ENCODE measurements at places on chromosomes 5 and 9. TPM values are rescaled to one million over a fixed set of nuclear protein-coding genes. Genes with fewer than 3 reads are reported as not detected.

Gene CCL27
- not detected for total RNA-seq

Gene SLC34A3
- total RNA-seq, result not detected

Gene ZNF883
- total RNA-seq, result 4.1 TPM

Gene SUB1
- 145 TPM for total RNA-seq

Gene C1QTNF3
- 2.0 TPM for total RNA-seq

Gene MTAP
- 9.1 TPM for total RNA-seq

Gene PGGT1B
- 4.3 TPM for total RNA-seq

Gene TEX48
- not detected for total RNA-seq

Gene IL13
- not detected for total RNA-seq

Gene HTR1A
- not detected for total RNA-seq

Gene GPX8
- 15.7 TPM for total RNA-seq

Gene CDH9
- total RNA-seq, result not detected

Gene PSD2
- total RNA-seq, result 0.12 TPM

GRCh38 chr5:142014911-142015584, 2.2 kb upstream of the GNPDA1 start:
- DNase-seq, result no peak

- DNase-seq, result no peak
Observed at GRCh38 chr5:146336197-146336596, 2.4 kb upstream of the POU4F3 start.

DNA sequence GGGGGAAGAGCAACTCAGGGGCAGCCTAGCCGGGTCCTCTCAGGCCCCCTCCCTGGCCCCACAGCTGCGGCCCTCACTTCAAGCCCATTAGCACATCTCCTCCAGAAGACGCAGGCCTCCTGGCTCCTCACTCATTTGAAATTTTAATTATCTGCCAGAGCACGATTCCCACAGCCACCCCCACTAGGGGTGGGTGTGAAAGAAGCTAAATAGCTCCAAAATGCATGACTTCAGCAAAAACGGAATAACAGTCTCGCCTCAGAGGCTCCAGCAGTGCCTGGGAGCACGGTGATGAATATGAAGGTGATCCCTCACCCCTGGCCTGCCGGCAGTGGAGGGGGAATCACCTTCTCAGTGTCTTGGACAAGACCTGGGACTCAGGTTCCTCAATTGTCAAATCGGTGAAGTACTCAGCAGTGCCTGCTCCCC, 61.1 kb upstream of the HRH2 start:
- no peak for DNase-seq

- no peak for DNase-seq
Observed at GRCh38 chr5:175555168-175555785, 76.9 kb downstream of the SFXN1 start.

GRCh38 chr9:121484651-121485446, 14.8 kb downstream of the GGTA1 start:
- DNase-seq, result no peak

- DNase-seq, result no peak
Observed at GRCh38 chr9:15146268-15146700, 160.7 kb downstream of the TTC39B start.

DNA sequence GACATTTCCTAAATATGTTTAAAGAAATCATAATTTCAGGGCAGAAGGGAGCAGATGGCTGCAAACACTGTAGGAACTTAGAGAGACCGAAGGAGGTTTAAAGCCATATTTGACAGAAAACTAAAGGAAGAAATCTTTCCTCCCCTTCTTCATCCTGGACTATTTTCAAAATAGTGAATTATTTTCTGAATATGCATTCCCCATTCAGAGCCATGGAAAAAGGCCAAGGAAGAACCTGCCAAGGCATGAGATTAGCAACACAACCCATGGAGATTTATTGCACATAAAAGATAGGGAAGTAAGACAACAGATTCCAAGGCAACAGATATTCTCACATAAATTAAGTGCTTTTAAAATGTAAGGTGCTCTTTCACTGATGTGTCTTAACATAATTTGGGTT, 233.3 kb upstream of the ADAMTS16 start:
- DNase-seq, result no peak

- no peak for DNase-seq
Observed at GRCh38 chr5:132463811-132464155, 26.8 kb downstream of the IRF1 start.

DNA sequence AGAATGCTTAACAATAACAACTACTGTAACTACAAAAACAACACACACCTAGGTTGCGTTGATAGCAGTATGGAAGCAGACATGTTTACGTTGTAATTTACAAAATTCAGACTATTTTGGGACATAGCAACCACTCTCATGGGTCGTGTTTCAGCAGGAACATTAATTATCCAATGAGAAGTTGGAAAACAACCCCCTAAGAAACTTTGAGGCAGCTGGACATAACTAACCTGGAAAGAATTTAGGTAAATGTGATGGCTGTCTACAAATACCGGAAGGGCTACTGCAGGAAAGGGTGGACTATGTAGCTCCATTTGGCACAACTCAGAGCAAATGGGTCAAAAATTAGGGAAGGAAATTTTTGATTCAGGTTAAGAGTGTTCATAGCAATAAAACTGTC, 409.3 kb downstream of the ADGRV1 start:
- no peak for DNase-seq

DNA sequence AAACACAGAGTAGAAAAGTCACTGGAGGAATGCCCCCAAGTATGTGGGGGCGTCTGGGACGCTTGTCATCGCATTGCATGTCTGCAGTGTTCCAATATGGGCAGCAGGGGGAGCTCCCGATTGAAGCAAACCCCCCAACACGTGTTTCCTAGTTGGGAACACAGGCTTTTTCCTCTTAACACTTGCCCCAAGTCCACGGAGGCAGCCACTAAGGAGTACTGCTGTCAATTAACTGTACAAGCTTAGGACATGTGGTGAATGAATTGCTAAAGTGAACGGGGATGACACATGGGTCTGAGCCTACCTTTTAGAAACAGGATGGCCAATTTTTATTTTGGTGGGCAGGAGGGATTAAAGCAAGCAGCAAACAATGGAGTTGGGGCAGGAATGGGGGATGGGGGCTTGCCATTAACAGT, 2.2 kb downstream of the GABRB2 start:
- DNase-seq, result no peak

GRCh38 chr5:134649163-134649835, 714 bp downstream of the SEC24A start:
- DNase-seq, result no peak

DNA sequence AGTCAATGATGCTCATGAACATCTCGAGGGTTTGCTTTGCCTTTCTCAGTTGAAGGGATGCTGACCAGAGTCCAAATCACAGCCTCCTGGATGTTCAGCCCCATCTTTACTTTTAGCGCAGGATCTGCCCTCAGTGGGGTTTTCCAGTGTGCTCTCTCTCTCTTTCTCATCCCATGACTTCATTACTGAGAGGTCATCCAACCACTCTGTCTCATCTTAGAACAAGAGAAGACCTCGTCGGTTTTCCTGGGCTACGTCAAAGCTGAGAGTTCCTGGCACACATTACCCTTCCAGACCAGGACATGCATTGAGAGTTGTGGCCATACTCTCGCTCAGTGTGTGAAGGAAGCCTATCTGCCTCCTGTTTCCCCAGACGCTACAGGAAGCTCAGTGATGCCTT, 47.3 kb downstream of the C9orf152 start:
- no peak for DNase-seq

DNA sequence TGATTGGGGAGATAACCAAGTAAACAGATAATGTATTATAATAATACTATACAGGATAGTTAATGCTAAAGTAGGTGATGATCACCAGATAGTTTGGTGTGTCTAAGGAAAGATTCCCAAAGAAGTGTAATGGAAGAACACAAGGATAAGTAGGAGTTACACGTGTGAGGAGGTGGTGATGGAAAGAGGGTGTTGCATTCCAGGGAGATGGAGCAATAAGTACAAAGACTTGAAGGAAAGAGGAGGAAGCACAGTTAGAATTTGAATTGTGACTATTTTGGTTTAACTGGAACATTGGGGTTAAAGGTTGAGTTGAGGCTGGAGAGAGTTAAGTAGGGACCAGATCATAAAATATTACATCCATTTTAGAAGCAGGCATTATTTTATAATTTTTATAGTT, 76.9 kb downstream of the IPO11 start:
- no peak for DNase-seq

GRCh38 chr5:39713250-39713916, 288.6 kb upstream of the DAB2 start:
- no peak for DNase-seq

DNA sequence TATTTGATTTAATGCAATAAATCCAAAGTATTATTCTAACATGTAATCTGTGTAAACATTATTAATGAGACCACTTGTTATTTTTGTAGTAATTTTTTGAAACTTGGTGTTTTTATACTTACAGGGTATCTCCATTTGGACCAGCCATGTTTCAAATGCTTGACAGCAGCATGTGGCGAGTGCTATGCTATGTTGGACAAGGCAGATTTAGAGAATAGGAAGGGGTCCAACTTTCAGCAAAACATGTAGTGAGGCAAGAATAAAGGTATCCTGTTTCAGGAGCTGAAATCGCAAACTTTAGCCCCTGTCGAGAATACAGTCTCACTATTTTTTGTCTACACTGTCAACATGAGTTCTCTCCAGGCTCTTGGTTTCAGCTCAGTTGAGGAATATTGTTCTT, 33.7 kb downstream of the SNX24 start:
- no peak for DNase-seq

- DNase-seq, result no peak
Observed at GRCh38 chr9:123376218-123377071, 20.4 kb downstream of the CRB2 start.

GRCh38 chr5:179862891-179863290, 4.3 kb upstream of the MRNIP start:
- DNase-seq, result no peak

DNA sequence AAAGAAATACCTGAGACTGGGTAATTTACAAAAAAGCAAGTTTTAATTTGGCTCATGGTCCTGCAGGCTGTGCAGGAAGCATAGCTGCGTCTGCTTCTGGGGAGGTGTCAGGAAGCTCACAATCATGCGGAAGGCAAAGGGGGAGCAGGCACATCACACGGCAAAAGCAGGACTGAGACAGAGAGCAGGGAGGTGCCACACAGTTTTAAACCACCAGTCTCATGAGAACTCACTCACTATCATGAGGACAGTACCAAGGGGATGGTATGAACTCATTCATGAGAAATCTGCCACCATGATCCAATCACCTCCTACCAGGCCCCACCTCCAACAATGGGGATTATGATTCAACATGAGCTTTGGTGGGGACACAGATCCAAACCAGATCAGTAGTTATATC, 96.2 kb downstream of the OSTF1 start:
- no peak for DNase-seq
